Natural killer cell treated with Interleukin-12 subunit alpha and Interleukin-12 subunit beta and Interleukin-15 and Interleukin-18, amount 100 ng/mL, for 72 hours (primary cell): ENCODE measurements at places on chromosomes 4 and X.

GRCh38 chrX:70432936-70433847 is 10.1 kb downstream of the GDPD2 start:
- peak overlapping the region; percentile 70 for H3K27ac ChIP-seq
- peak overlapping the region; percentile 86 for H3K4me3 ChIP-seq
- H3K27me3 ChIP-seq = no peaks in the 10 kb centered on the region
- H3K36me3 ChIP-seq = no peaks in the 10 kb centered on the region
- H3K4me1 ChIP-seq = peaks cover 21% of the 10 kb centered on the region

- no peak overlapping the region for H3K27ac ChIP-seq
- no peaks in the 10 kb centered on the region for H3K27me3 ChIP-seq
- peaks cover 10% of the 10 kb centered on the region for H3K4me1 ChIP-seq
- DNase-seq = no peak
Observed at GRCh38 chr4:123643691-123644090, 247.1 kb downstream of the SPRY1 start.

DNA sequence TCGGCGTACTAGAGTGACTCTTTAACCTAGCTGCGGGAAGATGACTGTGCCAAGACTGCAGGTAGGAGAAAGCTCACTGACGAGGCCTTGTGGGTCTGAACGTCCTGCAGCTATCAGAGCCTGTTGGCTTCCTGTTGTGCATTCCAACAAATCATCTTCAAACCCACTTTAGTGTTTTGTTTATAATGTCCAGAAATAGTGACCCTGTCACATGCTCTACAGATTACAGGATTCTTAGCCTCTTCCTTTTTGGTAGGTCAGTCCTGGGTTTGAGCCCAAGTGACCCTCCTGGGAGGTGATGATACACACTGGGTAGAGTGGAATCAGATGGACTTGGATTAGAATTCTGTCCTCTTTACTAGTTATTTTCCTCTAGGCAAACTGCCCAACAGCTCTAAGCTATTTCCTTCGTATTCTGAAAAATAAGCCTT is 33.2 kb downstream of the HTT start:
- DNase-seq = no peak
- H3K4me1 ChIP-seq = peaks cover 18% of the 10 kb centered on the region
- no peak overlapping the region for H3K4me3 ChIP-seq
- H3K27me3 ChIP-seq = no peaks in the 10 kb centered on the region

DNA sequence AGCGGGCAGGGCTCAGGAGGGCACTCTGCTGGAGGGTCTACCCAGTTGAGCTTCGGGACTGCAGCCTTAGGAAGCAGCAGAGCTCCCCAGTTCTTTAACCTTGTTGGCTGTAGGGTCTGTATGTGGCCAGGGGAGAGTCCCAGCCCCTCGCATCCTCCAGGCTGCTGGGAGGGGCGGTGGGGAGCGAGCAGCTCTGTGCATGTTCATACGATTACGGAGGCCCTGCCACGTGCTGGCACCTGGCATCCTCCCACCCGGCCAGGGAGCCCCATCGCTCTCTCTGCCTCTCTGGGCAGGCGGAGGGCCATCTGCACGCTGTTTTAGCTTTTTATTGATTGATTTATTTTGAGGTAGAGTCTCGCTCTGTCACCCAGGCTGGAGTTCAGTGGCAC is 21.2 kb downstream of the NSG1 start:
- H3K27ac ChIP-seq = no peak overlapping the region
- no peak overlapping the region for H3K4me3 ChIP-seq
- DNase-seq = no peak
- H3K4me1 ChIP-seq = no peaks in the 10 kb centered on the region
- H3K27me3 ChIP-seq = no peaks in the 10 kb centered on the region

DNA sequence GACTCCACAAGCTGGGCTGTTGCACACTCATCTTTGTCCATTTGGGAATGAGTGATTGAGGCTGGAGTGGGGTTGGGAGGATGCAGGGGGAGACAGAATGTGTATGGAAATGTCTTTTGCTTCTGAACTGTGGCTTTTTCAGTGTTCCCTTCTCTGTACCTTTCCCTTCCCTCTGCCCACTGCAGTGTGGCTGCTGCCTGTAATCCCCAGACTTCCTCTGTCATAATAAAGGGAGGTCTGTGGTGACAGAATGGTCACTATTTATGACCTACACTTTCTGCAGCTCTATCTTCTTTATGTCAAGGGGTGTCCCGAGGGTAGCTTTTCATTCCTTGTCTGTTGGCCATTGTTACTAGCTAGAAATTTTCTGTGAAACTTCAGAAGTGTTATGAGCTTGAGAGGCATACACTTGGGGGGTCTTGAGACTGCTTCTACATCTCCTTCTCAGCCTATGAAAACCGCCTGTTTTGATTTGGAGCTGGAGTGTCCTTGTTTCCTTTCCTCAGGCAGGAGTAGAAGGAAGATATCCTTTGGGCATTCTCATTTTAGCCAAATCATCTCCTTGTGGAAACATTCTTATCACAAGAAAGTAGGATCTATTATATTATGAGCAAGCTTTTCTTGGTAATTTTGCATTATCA is 63.0 kb downstream of the ANK2 start:
- no peak overlapping the region for H3K4me3 ChIP-seq
- no peaks in the 10 kb centered on the region for H3K36me3 ChIP-seq
- no peak overlapping the region for H3K27ac ChIP-seq
- no peak for DNase-seq
- no peaks in the 10 kb centered on the region for H3K27me3 ChIP-seq

DNA sequence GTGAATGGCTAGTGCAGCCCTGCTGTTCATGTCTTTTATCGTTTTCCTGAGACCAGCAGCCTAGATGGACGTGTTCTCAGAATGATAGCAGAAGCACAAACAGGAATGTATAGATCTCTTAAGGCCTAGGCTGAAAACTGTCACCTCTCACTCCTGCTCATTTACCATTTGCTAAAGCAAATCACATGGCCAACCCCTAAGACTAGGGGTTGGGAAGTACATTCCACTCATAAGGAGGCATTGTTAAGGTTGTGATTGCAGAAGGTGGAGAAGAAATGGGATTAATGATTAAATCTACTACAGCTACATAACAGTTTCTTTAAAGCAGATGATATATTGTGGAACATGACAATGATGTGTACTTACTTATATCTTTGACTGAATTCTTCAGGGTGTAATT is 536.8 kb upstream of the FTHL17 start:
- H3K27ac ChIP-seq = no peak overlapping the region
- DNase-seq = no peak
- no peaks in the 10 kb centered on the region for H3K4me1 ChIP-seq
- H3K36me3 ChIP-seq = no peaks in the 10 kb centered on the region

GRCh38 chrX:129797251-129797906 is 17.6 kb downstream of the SASH3 start:
- no peaks in the 10 kb centered on the region for H3K36me3 ChIP-seq
- no peak overlapping the region for H3K4me3 ChIP-seq
- no peak for DNase-seq
- no peaks in the 10 kb centered on the region for H3K27me3 ChIP-seq
- H3K4me1 ChIP-seq = peaks cover 25% of the 10 kb centered on the region

- no peaks in the 10 kb centered on the region for H3K27me3 ChIP-seq
- H3K27ac ChIP-seq = no peak overlapping the region
- H3K36me3 ChIP-seq = no peaks in the 10 kb centered on the region
Observed at GRCh38 chr4:72919464-72919863, 150.1 kb downstream of the COX18 start.

- H3K27me3 ChIP-seq = peaks cover 10% of the 10 kb centered on the region
- H3K36me3 ChIP-seq = no peaks in the 10 kb centered on the region
- peaks cover 3% of the 10 kb centered on the region for H3K4me1 ChIP-seq
- DNase-seq = no peak
Observed at GRCh38 chr4:145734031-145734430, 54.1 kb downstream of the C4orf51 start.

DNA sequence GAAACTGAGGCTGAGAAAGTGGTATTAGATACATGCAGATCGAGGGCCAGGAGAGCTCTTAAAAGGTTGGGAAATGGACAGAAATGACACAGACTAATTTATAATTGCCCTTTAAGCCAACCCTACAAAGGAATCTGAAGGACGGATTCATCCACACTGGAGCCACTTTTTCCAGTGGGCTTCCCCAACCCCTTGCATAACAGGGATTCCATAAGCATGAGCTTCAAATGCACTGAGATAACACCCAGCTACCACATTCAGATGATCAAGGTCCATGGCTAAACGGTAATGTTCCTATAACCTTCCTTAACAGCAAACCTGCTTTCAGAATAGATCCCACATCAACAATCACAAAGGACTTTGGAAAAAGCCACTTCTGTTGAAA is 34.2 kb downstream of the PLAC1 start:
- no peak overlapping the region for H3K4me3 ChIP-seq
- no peak overlapping the region for H3K27ac ChIP-seq
- no peaks in the 10 kb centered on the region for H3K4me1 ChIP-seq
- no peak for DNase-seq

DNA sequence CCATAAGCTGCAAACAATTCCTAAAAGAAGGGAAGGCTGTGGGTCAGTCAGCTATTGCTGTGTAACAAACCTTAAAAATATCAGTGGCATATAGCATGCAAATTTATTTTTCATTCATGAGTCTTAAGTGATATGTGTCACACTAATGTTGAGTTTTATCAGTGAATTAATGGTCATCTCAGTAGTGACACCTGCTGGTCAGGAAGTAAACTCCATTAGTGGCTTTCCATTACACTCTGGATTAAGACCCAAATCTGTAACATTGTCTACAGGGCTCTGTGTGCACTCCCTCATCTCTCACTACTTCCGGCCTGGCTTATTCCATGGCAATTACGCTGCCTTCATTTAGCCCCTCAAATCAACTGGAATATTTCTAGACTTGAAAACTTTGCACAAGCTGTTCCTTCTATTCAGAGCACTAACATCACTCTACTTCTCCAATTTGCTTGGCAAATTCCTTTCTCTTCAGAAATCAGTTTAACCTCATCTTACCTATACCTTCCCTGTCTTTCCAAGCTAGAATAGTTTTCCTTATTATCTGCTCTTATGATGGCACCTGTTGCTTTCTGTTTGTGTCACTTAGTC is 217.3 kb upstream of the TAPT1 start:
- no peaks in the 10 kb centered on the region for H3K4me1 ChIP-seq
- no peak for DNase-seq
- no peak overlapping the region for H3K4me3 ChIP-seq
- no peak overlapping the region for H3K27ac ChIP-seq
- no peaks in the 10 kb centered on the region for H3K36me3 ChIP-seq

DNA sequence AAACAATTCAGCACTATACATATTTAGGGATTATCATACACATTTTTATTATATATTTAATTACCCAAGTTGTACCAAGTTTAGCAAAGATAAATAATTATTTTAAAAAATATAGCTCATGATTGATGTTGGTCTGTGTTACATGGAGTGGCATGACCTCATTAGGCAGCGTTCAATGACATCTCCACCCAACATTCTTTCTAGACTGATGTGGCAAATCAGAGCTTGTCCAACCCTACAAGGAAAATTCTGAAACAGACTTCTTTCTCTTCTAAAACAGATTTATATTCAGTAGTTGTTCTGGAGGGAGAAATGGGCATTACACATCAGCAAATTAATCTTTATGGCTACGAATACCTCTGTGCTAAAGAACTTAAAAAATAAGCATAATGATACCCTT is 189.7 kb downstream of the PDGFC start:
- no peak overlapping the region for H3K4me3 ChIP-seq
- H3K27ac ChIP-seq = no peak overlapping the region
- no peaks in the 10 kb centered on the region for H3K27me3 ChIP-seq
- peaks cover 8% of the 10 kb centered on the region for H3K36me3 ChIP-seq

DNA sequence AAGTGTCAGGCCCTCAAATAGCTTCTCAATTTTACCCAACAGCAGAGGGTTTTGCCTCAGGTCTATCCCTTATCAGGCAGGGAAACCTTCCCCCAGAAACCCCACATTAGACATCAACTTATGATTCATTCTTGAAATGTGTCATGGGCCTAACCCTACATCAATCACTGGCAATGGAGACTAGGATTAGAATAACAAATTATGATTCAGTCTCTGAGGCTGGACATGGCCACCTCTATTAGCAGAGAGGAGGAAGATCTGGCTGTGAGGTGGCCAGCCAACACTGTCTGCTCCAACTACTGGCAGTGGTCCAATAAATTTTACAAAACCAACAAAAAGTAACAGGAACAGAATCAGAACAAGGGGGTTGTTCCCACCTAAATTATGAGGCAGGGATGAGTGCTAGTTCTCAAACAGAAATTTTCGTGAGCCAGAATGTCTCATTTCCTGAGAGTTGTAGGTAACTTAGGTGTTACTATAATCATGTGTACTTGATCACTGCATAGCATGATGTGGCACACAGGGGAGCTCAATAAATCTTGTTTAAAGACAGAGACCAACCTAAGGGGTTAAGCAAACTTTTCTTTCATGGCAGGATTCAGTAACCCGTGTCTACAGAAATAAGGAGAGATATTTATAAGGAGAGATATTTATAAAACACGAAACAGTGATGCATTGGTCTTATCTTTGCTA is 126.8 kb downstream of the NFKB1 start:
- peak overlapping the region; percentile 76 for H3K27ac ChIP-seq
- no peaks in the 10 kb centered on the region for H3K36me3 ChIP-seq
- H3K4me3 ChIP-seq = peak overlapping the region; percentile 31
- no peaks in the 10 kb centered on the region for H3K27me3 ChIP-seq
- H3K4me1 ChIP-seq = peaks cover 29% of the 10 kb centered on the region
- no peak for DNase-seq

GRCh38 chr4:141705747-141706377 is 69.5 kb downstream of the IL15 start:
- H3K4me3 ChIP-seq = peak overlapping the region; percentile 42
- H3K27ac ChIP-seq = no peak overlapping the region
- H3K36me3 ChIP-seq = peaks cover 5% of the 10 kb centered on the region
- no peak for DNase-seq

DNA sequence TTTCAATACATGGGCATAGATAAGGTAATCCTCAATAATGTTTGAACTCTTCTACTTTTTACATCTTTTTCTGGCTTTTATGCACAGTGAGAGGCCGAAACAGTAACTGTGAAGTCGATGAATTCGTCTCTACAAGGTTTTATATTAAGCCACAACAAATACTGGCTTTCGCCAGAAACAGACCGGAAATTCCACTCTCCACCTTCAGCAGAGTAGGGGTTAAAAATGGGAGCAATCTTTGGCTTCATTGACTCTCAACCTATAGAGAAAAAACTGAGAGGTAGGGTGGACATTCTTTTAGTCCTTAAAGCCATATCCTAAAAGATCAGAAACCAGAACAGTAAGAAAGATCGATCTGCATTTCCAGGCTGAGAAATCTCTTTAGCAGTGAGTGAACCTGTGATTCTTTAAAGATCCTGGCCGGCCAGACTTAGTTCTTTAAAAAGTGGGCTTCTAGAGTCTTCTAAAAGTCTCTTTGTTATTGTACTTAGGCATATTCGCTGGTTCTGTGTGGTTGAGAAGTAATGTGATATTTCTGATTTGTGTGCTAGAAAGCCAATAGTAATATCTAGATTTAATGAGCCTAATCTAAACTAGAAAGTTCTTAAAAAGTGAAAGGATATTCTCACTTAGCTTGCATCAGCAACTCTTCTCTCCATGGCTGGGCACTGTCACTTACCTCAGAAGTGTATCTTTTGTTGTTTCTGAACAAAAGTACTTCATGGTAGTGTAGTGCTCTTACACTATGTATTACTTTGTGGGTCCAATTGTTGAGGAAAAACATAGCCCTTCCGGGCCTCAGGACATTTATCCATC is 2.0 kb downstream of the HSPA4L start:
- no peak for DNase-seq
- H3K27ac ChIP-seq = peak overlapping the region; percentile 95
- peaks cover 16% of the 10 kb centered on the region for H3K36me3 ChIP-seq
- H3K27me3 ChIP-seq = peaks cover 14% of the 10 kb centered on the region

- H3K27me3 ChIP-seq = no peaks in the 10 kb centered on the region
- no peak for DNase-seq
- no peaks in the 10 kb centered on the region for H3K36me3 ChIP-seq
- no peaks in the 10 kb centered on the region for H3K4me1 ChIP-seq
Observed at GRCh38 chr4:127732623-127733328, 2.6 kb downstream of the SLC25A31 start.
